ENCODE measurements at places on chromosomes 4 and X.

DNA sequence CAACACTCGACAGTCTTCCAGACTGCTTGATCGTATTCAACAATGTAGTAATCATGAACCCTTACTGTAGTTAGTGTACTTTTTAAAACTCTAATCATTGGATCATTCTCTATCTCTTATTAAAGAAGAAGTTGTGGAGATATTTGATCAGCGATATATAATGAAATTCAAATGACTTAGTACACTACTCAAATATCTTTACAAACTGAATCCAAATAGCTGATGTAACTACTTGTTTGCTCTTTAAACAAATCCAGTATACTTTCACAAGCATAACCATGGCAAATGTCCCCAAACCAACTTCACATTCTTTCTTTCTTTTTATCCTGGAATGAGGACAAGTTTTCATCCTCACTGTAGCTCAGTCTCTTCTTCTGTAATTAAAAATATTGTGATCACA is 1569.9 kb upstream of the ADGRL3 start:
- no peak for DNase-seq

GRCh38 chrX:103791228-103791627 is 14.6 kb downstream of the PLP1 start:
- peak; percentile 6 for DNase-seq

GRCh38 chrX:13013363-13014110 is 30.9 kb downstream of the FAM9C start:
- DNase-seq = no peak

DNA sequence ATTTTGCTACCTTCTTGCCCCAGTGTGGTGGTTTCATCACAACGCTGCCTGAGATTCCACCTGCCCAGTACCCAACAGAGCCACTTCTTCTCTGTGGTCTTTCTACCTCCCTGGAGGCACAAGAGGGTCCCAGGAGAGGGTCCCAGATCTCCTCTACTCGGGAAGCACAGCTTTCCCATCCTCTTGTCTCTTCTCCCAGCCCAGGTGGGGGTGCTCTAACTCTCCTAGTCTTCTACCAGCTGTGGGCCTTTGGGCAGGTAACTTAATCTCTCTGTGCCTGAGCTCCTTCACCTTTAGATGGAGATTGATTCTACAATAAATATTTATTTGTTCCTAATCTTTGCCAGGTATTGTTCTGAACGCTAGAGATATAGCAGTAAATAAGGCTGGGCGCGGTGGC is 1.8 kb upstream of the HPGDS start:
- DNase-seq = no peak

DNA sequence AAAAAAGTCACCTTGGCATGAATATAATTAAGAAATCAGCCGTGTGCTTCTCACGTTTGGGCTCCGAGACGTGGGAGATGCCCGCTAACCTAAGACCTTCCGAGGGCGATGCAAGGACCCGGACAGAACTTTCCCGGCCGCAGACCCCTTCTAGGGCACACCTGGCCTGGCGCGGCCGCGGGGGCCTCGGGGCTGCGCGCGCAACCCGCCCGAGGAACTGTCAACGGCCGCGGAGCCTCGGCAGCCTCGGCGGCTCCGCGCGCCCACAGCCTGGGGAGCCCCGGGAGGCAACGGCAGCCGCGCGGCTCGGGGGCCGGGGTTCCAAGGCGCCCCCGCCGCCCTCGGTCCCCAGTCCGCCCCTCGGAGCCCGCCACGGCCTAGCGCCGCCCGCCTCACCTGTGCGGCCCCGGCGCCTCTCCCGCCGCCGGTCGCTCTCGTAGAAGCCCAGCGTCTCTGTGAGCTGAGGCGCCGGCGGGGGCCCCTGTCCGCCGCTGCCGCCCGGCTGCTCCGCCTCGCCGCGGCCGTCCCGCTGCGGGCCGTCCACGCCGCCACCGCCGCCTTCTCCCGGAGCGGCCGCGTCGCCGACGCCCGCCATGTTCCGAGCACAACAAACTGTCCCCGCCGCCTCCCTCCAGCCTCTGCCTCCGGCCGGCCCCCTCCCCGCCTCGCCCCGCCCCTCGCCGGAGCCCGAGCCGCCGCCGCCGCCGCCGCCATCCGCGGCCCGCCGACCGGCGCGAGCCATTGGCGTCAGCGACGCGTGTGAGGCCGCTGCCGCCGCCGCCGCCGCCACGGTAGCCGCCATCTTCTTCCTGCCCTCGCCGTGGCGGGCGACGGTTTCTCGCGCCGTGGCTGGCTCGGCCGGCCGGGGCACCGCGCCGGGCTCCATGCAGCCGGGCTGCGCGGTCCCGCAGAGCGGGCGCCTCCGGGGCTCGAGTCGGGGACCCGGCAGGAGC is at the start of gene TAPT1:
Gene TAPT1 (minus strand): TSS at position 609 of the 953 bp plus-strand sequence. CDS start 14 bp downstream, at position 595.
- peak; percentile 50 for DNase-seq

- no peak for DNase-seq
These were observed 13.6 kb upstream of the TBC1D14 start for GRCh38 chr4:6896035-6896434.

GRCh38 chrX:17403189-17403691 is 28.2 kb downstream of the NHS start:
- peak; percentile 30 for DNase-seq

GRCh38 chr4:156194896-156195295 is 241.2 kb upstream of the CTSO start:
- DNase-seq = no peak

- no peak for DNase-seq
These were observed 333.2 kb downstream of the ARHGAP10 start for GRCh38 chr4:148065075-148065474.

- no peak for DNase-seq
These were observed 117.2 kb downstream of the TMEM144 start for GRCh38 chr4:158327525-158327924.

- no peak for DNase-seq
These were observed 7.8 kb upstream of the MXD4 start for GRCh38 chr4:2269618-2270163.

DNA sequence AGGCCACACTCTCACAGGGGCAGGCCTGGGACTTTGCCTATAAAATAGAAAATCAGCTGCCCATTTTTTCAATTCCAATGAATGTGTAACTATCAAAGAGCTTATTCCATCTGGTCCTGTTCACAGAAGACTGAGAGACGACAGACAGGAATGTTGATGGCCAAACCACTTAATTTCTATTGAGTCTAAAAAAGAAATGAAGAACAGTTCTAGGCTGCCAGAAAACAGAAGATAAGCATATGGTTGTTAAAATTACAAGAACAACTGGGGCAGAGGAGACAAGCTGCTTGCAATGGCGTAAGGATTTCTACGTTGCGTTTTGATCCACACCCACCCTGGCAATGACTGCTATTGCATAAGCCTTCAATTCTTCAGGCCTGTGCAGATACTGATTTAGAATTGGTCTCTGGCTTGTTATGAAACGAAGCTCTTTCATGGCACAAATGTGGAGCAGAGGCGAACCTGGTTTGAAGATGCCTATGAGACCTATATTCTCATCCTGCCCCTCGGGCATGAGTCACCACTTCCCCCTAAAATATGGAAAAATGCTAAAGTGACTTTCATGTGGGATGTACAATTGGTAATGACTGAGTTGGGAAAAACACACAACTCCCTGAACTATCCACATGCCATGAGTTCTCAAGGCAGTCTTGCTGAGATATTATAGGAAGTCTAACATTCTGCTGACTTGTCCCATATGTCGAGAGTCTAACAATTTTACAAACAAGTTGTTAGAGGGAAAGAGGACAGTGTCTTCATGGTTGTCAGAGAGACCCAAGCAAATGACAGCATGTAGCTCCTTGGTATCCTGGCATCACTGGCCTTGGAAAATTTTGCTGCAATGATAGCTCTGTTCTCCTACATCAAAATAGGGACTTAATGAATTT is 37.9 kb upstream of the SORBS2 start:
- no peak for DNase-seq

DNA sequence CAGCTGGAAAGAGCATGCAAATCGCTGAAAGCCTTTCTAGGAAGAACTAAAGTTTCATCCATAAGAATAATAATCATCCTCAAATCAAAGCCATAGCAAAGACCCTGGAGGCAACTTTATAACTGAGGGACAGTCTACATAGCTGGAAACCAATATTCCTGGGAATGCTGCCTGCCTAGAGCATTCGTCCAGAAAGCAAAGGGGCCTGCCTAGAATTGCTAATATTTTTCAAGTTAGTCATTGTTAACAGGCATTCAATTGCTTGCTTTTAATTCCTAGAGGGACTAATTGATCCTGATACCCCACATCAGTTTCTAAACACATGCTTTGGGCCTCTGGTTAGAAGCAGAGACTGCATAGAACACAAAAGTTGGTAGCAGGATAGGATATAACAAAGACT is 4.2 kb upstream of the PPARGC1A start:
- no peak for DNase-seq

DNA sequence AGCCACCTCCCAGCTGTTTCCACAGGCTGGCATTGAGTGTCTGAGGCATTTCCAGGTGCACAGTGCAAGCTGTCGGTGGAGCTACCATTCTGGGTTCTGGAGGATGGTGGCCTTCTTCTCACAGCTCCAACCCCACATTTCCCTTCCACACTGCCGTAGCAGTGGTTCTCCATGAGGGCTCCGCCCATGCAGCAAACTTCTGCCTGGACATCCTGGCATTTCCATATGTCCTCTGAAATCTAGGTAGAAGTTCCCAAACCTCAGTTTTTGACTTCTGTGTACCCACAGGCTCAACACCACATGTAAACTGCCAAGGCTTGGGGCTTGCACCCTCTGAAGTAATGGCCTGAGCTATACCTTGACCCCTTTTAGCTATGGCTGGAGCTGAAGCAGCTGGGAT is 10.3 kb upstream of the FRMPD4 start:
- DNase-seq = no peak

- DNase-seq = peak; percentile 77
These were observed 64.0 kb downstream of the SMAD1 start for GRCh38 chr4:145545538-145546174.

DNA sequence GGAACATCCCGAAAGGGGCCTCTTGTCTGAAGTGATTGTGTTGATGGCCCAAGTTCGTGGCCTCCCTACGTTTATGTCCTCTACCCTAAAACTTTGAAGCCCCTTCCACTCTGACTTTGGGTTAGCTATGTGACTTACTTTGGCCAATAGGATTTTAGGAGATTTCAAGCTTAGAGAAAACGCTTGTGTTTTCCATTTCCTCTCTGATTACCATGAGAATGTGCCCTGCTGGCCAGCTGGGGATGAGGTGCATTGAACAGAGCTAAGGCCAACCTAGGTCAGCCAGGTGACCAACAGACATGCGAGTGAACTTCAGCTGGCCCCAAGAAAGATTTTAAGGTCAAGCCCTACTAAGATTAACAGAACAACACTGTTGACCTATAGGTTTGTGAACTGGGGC is 82.4 kb downstream of the SLC2A9 start:
- DNase-seq = no peak

GRCh38 chrX:119605464-119606279 is 552 bp downstream of the NKRF start:
- no peak for DNase-seq

DNA sequence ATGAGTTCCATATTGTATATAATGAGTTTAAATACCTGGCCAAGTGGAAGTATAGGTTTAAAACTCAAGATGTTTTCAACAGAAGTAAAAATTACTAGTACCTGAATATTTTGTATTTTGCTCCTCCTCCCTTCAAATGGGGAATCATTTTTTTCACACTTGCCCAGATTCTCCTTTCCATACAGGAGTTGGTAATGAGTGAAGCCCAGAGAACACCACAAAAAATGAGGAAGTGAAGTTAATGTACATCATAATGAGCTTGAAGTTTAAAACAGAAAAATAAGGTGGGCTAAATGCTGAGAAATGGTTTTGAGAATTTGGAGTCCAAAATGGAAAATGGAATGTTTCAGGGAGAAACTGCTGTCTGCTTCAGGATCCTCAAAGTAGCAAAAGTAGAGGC is 364.8 kb upstream of the EMCN start:
- no peak for DNase-seq
